ENCODE measurements at places on chromosomes 13 and 19.

DNA sequence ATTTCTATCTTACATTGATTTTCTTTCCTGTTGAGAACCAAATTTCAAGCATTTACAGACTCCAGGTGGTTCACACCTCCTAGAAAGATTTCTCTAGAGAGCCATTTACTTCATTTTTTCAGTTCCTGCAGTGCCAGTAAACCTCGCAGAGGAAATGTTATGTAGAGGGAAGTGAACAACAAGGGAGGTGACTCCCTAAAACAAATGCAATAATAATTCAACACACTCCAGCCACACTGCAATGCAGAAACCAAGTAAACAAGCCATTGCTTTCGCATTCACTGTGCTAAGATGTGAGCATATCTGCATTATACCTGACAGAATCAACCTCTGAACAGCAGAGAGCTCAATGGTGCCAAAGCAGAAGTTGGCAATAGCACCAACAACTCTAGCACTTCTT, 215.1 kb downstream of the RBM26 start:
- DNase-seq = no peak

DNA sequence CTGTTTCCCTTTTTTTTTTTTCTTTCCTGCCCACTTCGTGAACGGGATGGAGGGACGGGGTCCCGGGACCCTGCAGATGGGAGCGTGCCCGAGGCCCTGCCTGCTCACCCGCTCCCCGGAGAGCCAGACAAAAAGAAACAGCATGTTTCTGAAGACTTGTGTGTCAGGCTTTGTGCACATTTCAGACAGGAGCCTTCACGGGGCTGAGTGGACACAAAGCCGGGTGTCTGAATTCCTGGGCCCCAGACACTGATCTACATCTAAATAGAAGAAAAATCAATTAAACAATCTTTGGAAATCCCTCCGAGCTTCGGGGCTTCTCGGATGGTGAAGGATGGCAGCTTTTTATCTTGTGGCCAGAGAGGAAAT, 4.2 kb downstream of the PGPEP1 start:
- DNase-seq = no peak

DNA sequence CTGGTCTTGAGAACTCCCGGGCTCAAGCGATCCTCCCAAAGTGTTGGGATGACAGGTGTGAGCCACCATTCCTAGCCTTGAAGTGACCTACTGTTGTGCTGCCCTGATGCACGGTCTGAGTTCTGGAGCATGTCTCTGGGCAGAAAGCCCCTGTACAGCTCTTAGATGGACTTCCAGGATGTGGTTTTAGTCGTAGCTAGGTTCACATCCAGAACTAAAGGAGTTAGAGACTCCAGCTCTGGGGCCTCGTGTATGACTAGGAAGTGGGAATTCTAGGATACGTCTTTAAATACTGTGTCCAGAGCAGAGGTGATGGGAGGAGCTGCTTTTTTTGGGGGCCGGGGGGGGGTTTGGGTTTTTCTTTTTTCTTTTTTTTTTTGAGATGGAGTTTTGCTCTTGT, 12.2 kb downstream of the UPF1 start:
- DNase-seq = no peak

- DNase-seq = peak; percentile 70
Measured at GRCh38 chr19:55113570-55114039, 3.8 kb downstream of the PPP1R12C start.
